ENCODE measurements at places on chromosomes 3 and 15.

GRCh38 chr3:111621535-111621934 lies 26.4 kb upstream of the ZBED2 start:
- no peak for DNase-seq

GRCh38 chr3:171187706-171188290 lies 161.3 kb upstream of the SLC2A2 start:
- no peak for DNase-seq

DNA sequence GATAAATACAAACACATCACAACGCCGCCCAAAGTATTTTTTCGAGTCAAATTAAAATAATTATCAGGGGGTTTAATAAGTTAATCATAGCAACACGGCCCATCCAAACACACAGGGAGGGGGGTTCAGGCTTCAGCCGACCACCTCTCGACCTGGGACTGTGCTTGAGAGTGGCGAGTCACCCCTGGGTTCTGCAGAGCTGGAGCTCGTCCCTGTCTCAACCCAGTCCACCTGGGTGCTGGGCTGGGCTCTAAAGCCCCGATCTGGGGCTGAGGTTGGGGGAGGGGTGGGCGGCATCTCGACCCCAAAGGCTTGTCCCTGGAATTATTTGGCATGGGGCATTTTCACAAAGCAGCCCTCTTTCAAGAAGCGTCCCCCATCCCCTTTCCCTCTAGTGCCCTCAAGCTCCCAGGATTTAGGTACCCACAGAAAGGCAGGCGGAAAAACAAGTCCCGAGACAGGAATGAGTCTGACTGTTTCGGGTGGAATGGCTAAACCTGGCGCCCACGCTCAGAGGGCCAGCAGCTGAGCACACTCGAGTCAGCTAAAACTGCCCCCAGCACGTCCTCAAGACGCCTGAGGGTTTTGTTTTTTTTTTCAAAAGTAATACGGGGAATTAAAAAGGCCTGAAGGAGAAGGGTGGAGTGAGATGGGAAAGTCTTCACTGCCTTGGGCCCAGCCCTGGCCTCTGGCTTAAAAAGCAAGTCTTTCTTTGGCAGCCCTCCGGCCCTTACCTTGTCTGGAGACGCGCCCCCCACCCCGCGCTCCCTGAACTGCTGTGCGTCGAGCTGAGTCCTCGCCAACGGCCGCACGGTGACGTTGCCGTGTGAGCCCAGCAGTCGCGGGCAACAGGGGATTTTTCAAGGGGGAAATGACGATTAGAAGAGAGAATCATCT lies 32.5 kb downstream of the NR2F2 start:
- DNase-seq, result no peak

- no peak for DNase-seq
Measured at GRCh38 chr3:14507757-14508504, 32.2 kb downstream of the GRIP2 start.

GRCh38 chr3:30578479-30578878 lies 27.9 kb upstream of the TGFBR2 start:
- no peak for DNase-seq

DNA sequence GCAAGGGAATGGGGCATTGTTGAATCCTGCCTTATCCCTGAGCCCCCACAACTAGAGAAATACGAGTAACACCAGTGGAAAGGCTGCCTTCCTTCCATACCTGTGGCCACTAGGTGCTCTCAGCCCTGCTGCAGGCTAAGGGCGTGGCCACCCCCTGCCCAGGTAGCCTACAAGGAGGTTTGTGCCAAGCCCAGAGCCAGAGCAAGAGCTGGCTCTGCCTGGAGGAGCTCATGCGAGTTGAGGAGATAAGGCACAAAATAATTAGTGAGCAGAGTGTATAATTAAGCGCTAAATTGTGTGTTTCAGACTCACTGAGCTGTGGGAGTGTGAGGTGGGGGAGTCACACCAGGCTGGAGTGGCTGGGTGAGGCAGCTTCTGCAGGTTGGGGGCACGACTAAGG lies 49.2 kb downstream of the TPRA1 start:
- no peak for DNase-seq

DNA sequence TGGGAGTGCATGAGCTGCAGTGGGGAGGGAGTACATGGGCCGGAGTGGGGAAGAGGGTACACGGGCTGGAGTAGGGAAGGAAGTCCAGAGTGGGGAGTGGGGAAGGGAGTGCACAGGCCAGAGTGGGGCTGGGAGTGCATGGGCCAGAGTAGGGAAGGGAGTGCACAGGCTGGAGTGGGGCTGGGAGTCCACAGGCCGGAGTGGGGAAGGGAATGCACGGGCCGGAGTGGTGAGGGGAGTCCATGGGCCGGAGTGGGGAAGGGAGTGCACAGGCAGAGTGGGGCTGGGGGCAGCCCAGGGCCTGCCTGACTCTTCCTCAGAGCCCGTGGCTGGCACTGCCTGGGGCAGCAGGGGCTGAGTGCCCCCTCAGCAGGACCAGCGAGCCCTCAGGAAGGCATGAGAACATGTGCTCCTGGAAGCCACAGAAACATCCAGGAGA lies 40.7 kb downstream of the KLF15 start:
- DNase-seq, result no peak

Measured in activated CD4-positive, alpha-beta T cell treated with anti-CD3 and anti-CD28 coated beads for 1 hour (primary cell).